ENCODE measurements at places on chromosomes 13 and 19.

DNA sequence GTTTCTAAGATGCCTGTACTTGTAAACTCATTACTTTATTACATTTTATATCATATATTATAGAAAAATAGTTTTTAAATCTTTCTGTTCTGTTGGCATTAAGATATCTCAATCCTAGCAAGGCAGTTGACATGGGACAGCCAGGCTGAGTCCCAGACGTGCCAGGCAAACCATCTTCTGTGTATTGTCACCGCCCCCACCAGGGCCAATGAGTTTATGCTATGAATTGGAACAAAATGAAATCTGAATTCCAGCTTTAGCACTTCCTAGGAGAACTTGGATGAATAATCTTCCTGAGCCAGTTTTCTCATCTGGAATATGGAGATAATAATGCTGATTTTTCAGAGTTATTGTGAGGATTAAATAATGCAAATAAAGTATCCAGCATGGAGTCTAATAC is 79.9 kb upstream of the GSX1 start:
- DNase-seq, result peak; percentile 6

- DNase-seq, result no peak
Measured at GRCh38 chr13:50476577-50477285, 366.8 kb downstream of the DLEU7 start.

- DNase-seq, result no peak
Measured at GRCh38 chr19:2771786-2772674, 11.0 kb downstream of the SGTA start.

DNA sequence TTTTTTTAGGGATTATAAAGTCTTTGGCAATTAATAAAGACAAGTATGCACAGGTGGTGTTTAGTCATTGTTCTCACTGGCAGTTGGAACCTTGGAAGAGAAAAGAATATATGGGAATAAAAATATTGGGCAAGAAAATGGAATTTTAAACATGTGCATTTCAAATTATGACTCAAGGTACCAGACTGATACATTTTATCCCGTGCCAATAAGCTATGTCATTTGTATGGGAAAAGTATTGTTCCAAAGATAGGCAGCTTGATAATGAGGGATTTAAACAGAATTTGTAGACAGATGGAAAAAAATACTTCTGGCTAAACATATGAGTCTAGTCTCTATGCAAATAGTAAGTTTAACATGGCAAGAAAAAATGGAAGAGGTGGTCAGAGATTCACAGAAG is 169.5 kb upstream of the UFM1 start:
- no peak for DNase-seq

DNA sequence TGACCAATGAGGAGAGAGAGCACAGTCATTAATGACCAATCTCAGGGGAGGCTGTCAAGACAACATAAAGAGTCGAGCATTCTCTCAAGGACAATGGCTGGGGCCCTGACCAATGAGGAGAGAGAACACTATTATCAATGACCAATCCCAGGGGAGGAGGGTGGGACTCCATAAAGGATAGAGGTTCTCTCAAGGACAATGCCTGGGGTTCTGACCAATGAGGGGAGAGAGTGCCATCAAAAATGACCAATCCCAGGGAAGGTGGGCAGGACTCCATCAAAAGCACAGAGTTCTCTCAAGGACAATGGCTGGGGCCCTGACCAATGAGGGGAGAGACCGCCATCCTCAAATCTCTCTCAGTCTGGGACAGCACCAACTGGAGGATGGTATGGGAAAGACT is 3.3 kb upstream of the KLK11 start:
- DNase-seq, result no peak

DNA sequence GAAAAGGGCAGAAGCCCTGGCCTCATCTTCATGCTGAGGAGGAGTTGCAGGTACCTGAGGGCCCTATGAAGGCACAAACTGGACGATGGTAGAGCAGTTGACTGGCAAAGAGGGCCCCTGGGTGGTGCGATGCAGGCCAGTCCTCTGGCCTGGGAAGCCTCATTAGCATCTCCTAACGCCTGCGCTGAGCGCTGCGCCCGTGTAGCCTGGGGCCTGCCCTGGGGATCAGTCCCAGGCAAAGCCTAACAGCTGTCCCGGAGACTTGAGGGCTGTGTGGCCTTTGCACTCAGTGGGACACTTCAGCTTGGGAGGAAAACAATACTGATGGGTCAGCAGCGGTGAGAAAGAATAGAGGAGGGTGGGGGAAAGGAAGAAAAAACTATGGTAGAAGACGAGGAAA is 187.7 kb downstream of the RAP2A start:
- no peak for DNase-seq

- no peak for DNase-seq
Measured at GRCh38 chr19:30909216-30909615, 440.0 kb downstream of the TSHZ3 start.

- DNase-seq, result no peak
Measured at GRCh38 chr13:40028446-40028845, 373.0 kb downstream of the COG6 start.

DNA sequence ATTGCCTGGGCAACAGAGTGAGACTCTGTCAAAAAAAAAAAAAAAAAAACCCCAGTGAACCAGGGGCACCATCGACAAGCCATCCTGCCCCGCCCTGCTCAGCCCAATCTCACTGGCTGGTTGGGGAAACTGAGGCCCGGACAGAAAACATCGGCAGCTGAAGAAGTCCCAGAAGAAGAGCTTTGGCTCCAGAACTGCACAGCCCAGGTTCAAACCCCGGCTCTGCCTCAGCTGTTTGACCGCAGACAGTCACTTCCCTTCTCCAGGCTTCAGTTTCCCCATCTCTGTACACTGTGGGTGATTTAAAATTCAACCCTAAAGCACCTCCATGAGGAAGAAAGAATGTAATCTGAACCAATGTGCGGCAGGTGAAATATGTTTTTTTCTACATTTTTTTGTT is 9.4 kb upstream of the SEMA6B start:
- DNase-seq, result no peak

DNA sequence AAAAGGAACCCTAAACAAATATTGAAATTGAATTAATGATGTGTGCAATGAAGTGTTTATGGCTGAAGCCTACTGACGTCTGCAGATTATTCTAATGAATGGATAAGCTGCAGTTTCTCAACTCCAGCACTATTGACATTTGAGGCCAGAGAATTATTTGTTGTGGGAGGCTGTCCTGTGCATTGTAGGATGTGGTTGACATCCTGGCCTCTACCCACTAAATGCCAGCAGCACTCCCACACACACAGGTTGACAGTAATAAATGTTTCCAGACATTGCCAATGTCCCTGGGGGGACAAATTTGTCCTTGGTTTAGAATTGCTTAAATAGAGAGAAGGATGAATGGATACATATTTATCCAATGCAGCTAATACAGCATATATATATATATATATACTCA is 19.2 kb upstream of the MYH14 start:
- DNase-seq, result no peak

DNA sequence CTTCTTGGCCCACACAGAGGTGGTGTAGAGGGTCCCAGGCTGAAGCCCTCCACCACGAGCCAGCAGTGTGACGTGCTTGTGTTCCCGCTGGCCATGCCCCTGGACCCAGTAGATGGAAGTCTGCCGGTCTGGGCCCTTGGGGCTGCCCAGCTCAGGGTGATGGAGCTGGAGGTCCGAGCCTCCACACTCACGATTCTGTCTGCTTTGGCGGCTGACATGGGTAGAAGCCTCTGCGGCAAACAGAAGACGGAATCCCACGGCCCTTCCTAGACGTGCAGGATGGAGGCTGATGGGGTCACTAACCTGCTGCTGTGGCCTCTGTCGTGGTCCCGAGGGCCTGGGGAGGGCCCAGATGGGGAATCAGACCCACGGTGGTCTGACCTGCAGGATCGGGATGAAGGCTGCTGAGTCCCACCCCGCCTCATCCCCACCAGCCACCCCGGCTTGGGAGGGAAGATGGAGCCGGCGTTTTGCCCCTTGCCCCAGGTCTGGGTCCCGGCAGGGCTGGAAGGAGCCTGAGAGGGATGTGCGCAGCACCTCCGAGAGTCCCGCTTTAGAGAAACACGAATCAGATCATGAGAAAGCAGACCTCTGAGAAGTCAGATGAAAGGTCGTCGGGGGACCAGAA is 4.4 kb downstream of the TMEM86B start:
- DNase-seq, result no peak

DNA sequence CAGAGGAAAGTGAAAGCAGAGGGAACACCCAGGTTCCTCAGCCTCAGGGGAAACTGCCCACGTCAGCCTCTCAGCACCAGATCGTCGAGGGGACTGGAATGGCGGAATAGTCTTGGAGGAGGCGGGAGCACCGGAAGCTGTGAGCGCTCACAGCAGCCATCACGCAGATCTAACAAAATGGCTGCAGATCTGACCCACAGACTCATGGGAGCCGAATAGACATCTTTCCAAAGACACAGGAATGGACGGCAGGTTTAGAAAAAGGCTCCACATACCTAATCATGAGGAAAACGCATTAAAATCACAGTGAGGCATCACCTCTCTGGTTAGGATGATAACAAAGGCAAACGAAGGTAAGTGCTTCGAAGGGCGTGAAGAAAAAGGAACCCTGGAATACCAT is 11.8 kb upstream of the LILRA2 start:
- DNase-seq, result no peak

DNA sequence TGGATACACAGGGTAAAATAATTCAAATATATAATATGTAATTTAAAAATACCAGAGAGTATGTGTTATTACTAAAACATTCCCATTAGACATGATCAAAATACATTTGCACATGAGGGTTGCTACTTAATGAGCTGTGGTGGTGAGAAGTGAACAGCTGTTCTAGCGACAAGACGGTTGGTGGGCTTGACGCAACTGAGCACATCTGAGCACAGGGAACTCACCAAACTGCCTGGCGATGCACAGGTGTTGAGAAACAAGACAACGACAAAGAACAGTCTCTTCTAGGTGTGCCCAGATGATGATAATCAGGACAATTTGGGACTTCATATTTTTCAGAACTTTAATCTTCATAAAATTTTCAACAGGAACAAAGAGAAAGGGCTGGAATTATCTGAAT is 555.1 kb upstream of the SGCG start:
- no peak for DNase-seq

GRCh38 chr19:51729781-51730180 is 6.0 kb upstream of the HAS1 start:
- no peak for DNase-seq

GRCh38 chr13:72960541-72960940 is 98.3 kb upstream of the KLF5 start:
- DNase-seq, result no peak

- no peak for DNase-seq
Measured at GRCh38 chr13:25778808-25779305, 273.0 kb downstream of the SHISA2 start.

GRCh38 chr19:33957804-33958203 is 161.1 kb downstream of the KCTD15 start:
- DNase-seq, result no peak

DNA sequence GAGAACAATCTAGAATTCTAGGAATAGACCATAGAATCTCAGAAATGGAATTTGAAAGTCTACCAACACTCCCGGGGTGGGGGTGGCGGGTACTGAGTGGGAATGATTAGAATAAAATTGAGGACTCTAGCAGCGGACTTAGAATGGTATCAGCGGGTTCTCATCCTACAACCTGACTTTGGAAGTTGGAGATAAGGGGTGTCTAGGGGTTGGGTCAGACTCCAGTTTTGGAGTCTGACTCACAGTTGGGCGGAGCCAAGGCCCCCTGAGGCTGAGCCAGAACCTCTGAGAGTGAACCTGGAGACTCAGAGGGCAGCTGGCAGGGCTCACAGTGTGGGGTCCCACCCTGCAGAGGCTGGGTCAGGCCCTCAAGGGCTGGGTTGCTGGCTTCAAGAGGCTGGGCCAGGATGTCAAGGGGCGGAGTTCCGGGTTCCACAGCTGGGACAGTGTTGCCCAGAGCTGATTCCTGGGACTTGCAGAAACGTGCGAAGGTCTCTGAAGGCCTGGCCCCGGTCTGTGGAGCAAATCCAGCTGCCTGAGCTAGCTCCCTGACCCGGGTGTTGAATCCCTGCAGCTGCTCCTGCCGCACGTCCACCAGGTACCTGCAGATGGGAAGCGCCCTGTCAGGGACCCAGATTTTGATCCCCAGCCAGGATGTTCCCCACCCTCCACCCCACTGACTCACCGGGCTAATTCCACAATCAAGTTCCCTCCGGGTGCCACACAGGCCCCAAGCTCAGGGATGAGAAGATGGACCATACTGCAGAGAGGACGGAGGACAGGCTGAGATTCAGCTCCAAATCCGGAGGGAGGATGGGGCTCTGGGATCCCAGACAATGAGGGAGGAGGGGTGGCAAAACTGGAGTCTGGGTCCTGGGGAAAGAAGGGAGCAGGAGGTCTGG is 1.6 kb upstream of the TNNI3 start:
- DNase-seq, result no peak

DNA sequence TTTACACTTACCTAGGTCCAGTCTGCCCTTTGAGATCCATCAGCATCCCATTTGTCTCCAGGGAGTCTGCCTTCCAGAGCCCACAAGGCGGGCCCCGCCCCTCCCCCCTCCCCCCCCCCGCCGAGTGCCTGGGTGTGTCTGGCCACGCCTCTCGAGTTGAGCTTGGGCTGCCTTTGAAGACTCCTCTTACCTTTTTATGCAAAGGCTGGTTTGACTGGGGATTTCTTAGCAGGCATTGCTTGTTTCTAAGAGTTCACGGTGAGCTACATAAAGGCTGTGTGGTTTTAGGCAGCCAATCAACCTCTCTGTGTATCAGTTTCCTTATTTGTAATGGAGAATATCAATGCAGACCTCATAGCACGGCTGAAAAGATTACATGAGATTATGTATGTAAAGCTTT is 11.3 kb downstream of the GPR12 start:
- DNase-seq, result no peak

DNA sequence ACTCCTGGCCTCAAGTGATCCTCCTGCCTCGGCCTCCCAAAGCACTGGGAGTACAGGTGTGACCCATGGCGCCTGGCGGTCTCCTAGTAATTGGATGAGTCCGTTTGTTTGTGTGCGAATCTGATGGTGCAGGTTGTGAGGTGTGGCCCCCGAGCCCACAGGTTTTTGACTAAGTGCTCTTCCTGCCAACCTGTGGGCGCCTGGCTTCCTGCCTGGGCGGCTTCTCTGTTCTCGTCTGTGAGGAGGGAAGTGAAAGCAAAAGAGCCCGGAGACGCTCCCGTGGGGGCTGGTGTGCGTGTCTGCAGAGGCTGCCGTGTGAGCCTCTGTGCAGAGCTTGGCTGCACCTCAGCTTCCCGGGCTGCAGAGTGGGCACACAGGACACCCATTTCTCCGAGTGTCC is 10.0 kb downstream of the ARHGAP45 start:
- no peak for DNase-seq

GRCh38 chr13:21055511-21056045 is 5.8 kb downstream of the LATS2 start:
- no peak for DNase-seq
